ENCODE measurements at places on chromosomes 3 and 15.

- DNase-seq = peak; percentile 38
Observed at GRCh38 chr3:169662132-169662842, 1.2 kb downstream of the MECOM start.

DNA sequence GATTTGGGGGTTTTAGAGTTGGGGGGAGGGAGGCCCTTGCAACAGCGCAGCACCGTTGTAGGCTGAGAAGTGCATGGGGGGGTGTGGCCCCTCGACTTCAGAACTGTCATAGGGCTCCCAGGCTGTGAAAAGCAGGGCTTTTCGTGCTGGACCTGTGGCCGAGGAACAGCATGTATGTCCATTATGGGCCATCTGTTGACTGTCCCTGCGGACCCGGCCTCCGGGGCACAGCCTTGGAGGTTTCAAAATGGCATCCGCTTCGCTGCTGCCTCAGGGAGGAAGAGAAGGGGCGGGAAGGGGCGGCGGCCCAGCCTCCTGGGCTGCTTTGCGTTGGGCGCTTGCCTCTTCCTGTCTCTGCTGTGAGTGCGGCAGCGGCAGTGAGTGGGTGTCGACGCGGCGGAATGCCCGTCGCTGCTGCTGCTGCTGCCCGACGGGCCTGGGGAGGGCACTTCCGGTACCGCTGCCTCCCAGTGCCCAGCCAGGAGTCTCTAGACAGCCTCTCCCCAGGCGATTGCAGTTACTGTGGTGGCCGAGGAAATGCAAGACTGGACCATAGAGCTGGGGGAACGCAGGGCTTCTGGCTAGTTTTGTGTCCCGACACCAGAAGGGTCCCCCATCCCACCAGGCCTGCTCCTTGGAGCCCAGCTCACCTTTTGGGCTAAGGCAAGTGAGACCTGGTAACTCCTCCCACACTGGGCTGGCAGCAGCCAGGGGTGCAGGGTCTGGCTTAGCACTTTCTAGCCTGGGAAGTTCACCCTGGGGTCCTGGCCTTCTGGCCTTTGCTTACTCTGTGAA lies 1.9 kb downstream of the GNAI2 start:
- DNase-seq = peak; percentile 78

DNA sequence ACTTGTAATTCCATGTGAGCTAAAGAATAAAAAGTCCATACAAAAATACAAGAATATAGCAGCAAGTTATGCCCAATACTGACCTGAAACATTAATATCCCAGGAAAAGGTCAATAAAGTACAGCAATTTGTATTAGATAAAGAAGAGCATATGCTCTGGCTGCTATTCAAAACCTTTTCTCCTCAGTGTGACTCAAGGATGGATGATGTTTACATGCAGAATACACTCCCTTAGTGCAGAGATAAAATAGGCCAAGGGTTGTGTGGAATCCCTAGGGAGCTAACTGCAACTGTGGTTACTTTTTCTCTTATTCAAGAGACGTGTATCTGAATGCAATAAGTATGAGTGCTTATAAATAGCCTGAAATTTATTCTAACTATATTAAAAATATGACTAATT lies 78.7 kb downstream of the SLC9A9 start:
- peak; percentile 81 for DNase-seq

DNA sequence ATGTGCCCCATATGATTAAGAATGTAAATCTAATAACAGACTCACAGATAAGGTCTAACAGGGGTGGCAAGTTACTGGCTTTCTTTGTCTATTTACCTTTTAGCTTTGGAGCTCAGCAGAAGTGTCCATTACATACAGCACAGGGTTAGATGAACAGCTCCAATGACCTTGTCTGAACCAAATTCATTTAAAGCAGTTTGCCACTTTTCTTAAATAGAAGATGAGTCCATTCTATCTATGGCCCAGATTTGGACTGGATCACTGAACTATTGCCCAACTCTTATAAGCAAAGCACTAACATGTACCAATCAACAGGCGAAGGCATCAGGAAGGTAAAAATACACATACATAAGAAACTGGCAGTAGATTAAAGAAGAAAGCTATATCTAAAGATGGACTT lies 214.4 kb downstream of the TIGIT start:
- no peak for DNase-seq

All from fibroblast of upper back skin (primary cell).